ENCODE measurements at places on chromosomes 16 and 17. TPM values are rescaled to one million over a fixed set of nuclear protein-coding genes. Genes with fewer than 3 reads are reported as not detected.

DNA sequence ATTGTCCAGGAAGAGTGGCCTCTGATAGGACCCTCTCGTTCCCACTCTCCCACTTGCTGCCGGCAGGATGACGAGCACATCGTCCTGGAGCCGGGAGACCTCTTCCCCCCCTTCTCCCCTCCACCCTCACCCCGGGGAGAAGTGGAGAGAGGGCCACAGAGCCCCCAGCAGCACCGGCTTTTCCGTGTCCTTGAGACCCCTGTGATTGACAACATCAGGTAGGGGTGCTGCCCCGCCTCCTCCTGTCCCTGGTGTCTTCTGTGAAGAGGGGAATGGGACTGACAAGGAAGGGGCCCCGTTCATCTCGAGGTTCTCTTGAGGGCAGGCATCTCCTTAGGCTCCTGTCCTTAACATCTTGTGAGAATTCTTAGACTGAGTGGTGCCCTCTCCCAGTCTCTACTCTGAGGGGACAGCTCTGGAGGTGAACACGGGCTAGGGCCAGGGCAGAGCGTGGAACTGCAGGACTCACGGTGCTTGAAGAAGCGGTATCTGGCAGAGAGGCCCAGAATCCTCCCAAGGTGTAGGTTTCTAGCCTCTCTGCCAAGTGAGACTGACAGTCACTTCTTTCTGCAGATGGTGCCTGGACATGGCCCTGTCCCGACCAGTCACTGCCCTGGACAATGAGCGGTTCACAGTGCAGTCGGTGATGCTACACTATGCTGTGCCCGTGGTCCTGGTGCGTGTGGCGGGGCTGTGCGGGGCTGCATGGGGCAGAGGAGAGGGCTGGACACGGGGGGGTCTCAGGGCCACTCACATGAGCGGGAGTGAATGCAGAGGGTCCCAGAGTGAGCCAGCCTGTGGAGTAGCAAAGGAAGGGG, 26.4 kb downstream of the CASKIN2 start:
- no peak for DNase-seq

GRCh38 chr16:58417600-58417999, 25.3 kb downstream of the GINS3 start:
- DNase-seq: no peak

DNA sequence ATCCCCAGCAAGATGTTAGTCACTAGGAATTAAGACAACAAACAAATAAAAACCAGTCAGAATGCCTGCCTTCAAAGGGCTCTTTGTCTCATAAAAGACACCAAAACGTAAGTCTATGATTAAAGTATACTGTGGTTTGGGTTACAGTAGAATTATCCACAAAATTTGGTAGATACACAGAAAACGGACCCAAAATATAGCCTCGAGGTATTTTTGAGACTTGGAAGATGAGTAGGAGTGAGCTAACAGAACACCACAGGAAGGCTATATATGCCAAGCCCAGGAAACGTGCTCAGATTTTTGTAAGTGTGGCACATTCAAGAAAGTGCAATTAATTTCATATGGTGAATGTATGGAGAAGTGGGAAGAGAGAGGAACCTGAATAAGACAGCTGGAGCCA, 831.4 kb downstream of the CDH11 start:
- no peak for DNase-seq

GNGT2 gene
- polyA plus RNA-seq: 1.3 TPM

GRCh38 chr16:21217121-21217520, 5.7 kb upstream of the ZP2 start:
- DNase-seq: no peak

SLC16A11 gene
- 0.67 TPM for polyA plus RNA-seq

DNA sequence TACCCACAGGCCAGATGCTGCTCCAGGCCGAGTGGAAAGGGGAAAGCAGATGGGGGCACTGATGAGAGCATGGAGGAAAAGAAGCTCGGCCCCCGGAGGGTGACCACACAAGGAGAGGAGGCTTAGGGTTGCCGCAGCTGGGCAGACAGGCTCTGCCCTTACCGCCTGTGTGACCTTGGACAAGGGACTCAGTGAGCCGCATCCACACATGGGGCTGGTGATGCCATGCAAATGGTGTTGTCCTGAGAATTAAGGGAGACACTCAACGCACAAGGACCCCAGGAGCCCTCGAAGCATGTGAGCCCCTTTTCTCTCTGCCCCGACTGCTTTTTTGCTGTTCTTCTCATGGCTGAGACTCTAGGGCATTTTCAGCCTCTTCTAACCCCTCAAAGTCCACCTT, 61.0 kb downstream of the PLXDC1 start:
- no peak for DNase-seq

- no peak for DNase-seq
These were observed 43.5 kb downstream of the MAP1LC3B start for GRCh38 chr16:87435372-87436224.

RBFOX1 gene
- polyA plus RNA-seq: 2.7 TPM
